NCI-H2081 treated with DMSO at 0.1 percent for 48 hours (cell line): ENCODE measurements at places on chromosomes 1 and 21.

DNA sequence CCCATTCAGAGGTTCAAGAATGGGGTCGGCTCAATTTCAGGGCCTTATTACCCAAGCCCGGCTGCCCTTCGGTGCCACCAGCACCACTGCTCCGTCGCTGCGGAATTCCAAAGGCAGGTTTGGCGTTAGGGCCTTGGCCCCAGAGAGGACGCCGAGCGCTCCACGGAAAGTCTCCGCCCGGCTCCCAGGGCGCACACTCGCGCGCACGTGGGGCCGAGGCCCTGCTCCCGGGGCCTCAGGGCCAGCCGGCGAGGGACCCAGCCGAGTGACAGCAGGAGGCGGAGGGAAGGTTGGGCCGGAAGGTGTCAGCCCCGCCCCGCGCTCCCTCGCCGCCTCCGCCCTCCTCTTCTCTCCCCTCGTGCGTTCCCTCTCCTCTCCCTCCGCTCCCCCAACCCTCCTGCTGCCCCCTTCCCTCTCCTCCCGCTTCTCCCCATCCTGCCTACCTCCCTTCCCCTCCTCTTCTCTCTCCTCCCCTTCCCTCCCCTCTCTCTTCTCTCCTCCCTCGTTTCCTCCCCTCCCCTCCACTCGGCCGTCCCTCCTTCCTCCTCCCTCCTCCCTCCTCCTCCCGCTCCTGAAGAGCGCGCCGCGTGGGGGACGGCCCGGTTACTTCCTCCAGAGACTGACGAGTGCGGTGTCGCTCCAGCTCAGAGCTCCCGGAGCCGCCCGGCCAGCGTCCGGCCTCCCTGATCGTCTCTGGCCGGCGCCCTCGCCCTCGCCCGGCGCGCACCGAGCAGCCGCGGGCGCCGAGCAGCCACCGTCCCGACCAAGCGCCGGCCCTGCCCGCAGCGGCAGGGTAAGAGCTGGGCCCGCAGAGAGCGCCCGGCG, at the start of gene ETS2:
TSS of gene ETS2 (plus strand) at position 602 of the 825 bp plus-strand sequence. CDS start 4,106 bp downstream, outside the sequence.
- DNase-seq: peak; percentile 60

- no peak for DNase-seq
Measured at GRCh38 chr1:153888533-153888932, 34.2 kb downstream of the GATAD2B start.

DNA sequence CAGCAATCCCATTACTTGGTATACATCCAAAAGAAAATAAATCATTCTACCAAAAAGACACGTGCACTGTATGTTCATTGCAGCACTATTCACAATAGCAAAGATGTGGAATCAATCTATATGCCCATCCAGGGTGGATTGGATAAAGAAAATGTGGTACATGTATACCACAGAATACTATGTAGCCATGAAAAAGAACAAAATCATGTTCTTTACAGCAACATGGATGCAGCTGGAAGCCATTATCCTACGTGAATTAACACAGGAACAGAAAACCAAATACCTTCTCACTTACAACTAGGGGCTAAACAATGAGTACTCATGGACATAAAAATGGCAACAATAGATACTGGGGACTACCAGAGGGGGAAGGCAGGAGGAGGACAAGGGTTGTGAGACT, 147.3 kb downstream of the TIAM1 start:
- no peak for DNase-seq

GRCh38 chr1:181152892-181153633, 64.6 kb downstream of the IER5 start:
- DNase-seq: no peak

GRCh38 chr1:113396585-113396984, 6.3 kb downstream of the MAGI3 start:
- no peak for DNase-seq

GRCh38 chr1:227758366-227758765, 23.1 kb downstream of the SNAP47 start:
- no peak for DNase-seq

GRCh38 chr1:154181944-154182343, 10.0 kb downstream of the TPM3 start:
- DNase-seq: no peak
